ENCODE measurements at places on chromosomes 13 and 19.

DNA sequence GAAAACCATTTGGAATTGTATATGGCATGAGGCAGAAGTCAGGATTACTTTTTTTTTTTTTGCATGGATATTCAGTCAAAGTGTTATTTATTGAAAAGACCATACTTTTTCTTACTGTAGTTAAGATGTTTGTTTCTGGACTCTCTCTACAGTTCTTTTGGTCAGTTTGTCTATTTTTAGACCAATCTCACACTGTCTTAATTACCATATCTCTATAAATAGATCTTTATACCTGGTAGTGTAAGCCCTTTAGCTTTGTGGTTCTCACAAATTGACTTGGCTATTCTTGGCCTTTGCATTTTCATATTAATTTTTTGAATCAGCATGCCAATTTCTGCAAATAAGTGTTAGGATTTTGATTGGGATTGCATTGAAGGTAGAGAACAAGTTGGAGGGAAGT lies 96.8 kb downstream of the MAB21L1 start:
- DNase-seq: no peak

GRCh38 chr19:40932008-40932959 lies 50.3 kb upstream of the CYP2A7 start:
- DNase-seq: no peak

DNA sequence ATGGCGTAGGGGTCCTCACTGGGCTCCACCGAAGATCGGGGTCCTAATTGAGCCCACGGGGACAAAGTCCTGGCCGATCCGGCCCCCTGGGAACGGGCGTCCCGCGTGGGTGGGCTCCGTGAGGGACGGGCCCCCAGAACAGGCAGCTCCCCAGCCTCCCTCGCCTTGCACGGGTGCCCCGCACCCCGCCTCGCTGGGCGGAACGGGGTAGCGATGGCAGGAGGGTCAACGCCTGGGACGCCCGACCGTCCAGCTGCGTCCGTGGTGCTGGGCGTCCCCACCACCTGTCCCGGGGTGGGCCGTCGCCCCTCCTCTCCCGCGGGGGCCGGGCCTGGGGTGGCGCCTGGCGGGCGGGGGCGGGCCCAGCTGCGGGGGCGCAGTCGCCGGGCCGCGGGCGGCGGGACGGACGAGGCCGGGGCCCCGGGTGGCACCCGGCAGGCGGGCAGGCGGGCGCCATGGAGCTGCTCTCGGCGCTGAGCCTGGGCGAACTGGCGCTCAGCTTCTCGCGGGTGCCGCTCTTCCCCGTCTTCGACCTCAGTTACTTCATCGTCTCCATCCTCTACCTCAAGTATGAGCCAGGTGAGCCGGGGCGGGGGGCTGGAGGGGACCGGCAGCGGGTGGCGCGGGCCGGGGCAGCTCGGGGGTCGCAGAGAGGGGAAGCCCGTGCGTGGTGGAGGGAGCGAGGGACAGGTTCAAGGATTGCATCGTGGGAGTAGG lies at the start of gene TMEM38A:
TMEM38A (plus strand) TSS at position 377 of the 717 bp plus-strand sequence; CDS start at position 456, 79 bp downstream.
- no peak for DNase-seq

DNA sequence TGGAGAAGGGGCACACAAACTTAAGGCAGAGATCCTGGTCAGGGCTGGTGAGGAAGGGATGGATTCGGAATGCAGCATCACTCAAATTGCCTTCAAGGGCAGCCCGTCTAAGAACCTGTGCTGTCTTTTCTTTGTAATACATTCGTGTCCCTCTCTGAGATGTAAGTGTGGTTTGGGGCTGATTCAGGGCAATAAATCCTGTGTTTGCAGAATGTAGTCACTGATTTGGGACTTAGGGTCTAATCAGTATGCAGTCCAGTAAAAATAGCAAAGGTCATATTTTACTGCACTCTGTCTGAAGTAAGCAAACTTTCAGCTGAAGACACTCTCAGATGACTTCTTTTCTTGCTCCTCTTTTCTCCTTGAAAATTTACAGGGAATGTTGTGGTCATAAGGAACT lies 93.8 kb upstream of the C1QTNF9B start:
- no peak for DNase-seq

GRCh38 chr13:96089749-96090239 lies at the start of gene HS6ST3:
Gene HS6ST3, plus strand, starts transcription at chr13:96090107.
- DNase-seq: no peak

DNA sequence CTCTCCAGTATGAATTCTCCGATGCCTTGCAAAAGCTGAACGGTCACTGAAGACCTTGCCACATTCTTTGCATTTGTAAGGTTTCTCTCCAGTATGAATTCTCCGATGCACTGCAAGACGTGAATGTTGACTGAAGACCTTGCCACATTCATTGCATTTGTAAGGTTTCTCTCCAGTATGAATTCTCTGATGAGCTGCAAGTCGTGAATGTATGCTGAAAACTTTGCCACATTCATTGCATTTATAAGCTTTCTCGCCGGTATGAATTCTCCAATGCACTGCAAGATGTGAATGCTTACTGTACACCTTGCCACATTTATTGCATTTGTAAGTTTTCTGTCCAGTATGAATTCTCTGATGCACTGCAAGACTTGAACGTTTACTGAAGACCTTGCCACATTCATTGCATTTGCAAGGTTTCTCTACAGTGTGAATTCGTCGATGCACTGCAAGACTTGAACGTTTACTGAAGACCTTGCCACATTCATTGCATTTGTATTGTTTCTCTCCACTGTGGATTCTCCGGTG lies 20.0 kb upstream of the ZNF841 start:
- DNase-seq: no peak

GRCh38 chr19:32392901-32393300 lies 12.7 kb upstream of the DPY19L3 start:
- no peak for DNase-seq

DNA sequence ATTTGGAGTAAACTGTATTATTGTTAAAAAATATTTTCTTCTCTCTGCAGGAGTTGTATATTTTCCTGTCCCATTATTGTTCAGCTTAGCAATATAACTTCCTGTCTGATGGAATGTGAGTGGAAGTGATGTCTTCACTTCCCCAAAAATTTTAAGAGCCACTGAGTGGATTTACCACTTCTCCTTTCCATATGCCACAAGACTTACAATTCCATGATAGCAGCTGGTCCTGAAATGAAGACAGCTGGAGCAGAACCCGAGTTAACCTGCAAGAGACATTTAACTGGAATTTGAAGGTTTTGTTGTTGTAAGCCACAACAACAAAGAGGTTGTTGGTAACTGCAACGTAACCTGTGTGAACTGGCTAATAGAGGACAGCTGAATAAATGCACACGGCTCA lies 23.4 kb upstream of the TBC1D4 start:
- DNase-seq: no peak

GRCh38 chr19:19470579-19470978 lies 44.8 kb downstream of the TSSK6 start:
- no peak for DNase-seq

- no peak for DNase-seq
Measured at GRCh38 chr19:5138606-5139582, 170.0 kb downstream of the KDM4B start.

GRCh38 chr13:73258406-73258805 lies 199.6 kb downstream of the KLF5 start:
- no peak for DNase-seq

DNA sequence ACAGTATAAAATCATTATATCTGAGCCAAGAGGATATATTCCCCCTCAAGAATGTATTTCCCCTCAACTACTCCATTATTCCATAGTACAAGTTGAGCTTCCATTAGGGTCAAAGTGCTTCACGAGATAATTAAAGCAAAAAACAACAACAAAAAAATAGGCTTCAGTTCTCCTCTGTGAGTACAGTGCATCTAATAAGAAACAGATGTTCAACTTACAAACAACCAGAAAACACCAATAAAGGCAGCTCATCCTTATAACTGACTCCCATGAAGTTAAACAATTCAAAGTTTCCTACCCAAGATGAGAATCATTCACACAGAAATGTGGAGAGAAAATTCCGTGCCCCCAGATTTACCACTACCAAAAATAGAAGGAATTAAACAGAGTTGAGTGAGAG lies 854.4 kb downstream of the PCDH9 start:
- DNase-seq: no peak

GRCh38 chr13:74128156-74128767 lies 5.9 kb downstream of the KLF12 start:
- DNase-seq: no peak

DNA sequence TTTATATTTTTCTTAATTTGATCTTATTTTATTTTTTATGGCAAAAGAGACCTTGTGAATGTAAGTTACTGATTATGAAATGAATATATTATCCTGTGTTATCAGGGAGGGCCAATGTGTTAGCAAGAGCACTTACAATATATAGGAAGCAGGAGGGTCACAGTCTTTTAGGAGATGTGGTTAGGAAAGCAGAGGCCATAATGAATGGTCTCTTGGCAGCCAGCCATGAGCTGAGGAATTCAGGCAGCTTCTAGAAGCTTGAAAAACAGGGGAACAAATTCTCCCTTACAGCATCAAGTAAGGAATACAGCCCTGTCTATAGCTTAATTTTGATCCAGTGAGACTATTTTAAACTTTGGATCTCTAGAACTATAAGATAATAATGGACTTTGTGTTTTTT lies 2374.6 kb downstream of the PCDH9 start:
- no peak for DNase-seq

DNA sequence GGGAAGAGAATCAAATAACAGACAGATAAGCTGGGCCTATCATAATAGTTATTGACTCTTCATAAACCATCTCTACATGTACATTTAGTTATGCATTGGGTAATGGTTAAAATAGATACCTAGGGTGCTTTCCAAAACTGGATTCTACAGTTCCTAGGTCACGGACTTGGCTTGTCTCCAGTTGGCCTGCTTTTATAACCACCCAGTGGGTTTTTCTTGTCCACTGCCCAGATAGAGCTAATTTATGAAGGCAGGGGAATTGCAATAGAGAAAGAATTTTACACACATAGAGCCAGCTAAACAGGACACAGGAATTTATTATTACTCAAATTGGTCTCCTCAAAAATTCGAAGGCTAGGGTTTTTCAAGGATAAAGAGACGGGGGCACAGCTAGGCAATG lies 97.3 kb downstream of the FAM216B start:
- DNase-seq: no peak

DNA sequence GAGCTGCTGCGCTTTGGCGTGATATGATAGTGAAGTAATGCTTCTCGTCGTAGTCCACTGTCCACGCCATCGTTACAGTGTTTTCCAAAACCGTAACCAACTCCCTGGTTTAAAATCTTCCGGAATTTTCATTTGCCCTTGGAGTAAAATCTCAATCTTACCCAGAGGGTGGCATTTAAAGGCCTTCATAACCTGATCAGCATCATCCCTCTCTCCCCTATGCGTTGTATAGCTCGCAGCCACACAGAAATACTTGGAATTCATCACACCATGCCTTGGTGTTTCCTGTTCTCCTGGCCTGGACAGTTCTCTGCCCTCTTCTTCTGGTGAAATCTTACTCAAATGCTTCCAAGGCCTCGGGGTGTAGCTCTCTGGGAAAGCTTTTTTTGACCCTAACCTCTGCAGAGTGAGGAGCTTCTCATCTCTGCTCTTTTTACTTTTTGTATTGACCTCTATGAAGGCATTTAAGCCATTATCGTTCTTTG lies 839 bp downstream of the MPHOSPH8 start:
- DNase-seq: no peak

DNA sequence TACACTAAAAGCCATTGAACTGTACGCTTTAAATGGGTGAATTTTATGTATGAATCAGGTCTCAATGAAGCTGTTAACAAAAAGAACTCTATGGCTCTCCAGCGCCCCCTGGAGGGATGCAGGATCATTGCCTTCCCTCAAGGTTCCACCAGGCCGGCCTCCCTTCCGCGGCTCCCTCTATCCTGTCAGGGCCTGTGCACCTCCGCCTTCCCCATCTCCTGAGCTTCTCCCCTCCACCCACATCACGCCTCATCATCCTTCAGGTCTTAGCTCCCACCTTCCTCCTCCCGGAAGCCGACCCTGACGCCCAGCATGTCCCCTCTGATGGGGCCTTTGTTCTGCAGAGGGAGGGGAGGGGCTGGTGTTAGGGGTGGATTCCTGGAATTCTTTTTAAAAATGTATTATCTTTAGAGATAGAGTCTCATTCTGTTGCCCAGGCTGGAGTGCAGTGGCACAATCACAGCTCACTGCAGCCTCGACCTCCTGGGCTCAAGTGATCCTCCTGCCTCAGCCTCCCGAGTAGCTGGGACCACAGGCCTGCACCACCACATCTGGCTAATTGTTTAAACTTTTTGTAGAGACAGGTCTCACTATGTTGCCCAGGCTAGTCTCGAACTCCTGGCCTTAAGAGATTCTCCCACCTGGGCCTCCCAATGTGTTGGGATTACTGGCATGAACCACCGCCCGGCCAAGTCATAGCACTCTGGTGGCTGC lies 27.7 kb downstream of the MEIS3 start:
- no peak for DNase-seq

DNA sequence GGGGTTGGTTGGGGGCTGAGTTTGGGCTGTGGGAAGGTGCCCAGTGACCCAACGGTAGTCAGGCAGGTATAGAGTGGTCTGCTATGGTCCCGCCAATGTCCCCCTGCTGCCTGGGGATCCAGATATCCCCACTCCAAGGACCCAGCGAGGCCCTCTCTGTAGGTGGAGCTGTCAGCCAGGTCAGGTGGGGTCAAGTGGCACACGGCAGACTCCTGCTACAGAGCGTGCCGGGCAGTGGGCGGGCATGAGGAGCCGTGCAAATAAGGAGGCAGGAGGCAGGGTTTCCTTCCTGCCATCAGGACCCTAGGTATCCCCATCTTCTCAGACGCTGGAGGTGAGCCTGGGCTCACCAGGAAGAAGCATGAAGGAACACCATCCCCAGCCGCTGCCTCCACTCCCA lies 14.9 kb downstream of the EVI5L start:
- DNase-seq: no peak

DNA sequence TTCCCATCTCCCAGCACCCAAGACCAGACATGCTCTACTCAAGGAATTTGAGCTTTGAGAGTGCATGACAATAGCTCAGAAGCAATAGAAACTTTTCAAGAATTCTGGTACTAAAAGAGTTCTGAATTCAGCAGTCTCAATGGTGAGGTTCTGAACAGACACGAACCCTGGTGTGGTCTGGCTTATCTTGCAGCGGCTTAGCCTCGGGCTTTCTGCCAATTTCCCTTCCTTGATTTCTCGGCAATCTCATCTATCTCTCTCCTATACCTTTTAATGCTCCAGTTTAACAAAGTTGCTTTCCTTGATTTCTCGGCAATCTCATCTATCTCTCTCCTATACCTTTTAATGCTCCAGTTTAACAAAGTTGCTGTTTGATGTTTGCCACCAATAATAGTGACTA lies 174.6 kb downstream of the SPRY2 start:
- no peak for DNase-seq

Data from cortex of kidney (tissue), 1 donor.